ENCODE measurements at places on chromosomes 11 and 22.

- no peak for DNase-seq
These were observed 439 bp downstream of the SNX32 start for GRCh38 chr11:65834202-65834601.

DNA sequence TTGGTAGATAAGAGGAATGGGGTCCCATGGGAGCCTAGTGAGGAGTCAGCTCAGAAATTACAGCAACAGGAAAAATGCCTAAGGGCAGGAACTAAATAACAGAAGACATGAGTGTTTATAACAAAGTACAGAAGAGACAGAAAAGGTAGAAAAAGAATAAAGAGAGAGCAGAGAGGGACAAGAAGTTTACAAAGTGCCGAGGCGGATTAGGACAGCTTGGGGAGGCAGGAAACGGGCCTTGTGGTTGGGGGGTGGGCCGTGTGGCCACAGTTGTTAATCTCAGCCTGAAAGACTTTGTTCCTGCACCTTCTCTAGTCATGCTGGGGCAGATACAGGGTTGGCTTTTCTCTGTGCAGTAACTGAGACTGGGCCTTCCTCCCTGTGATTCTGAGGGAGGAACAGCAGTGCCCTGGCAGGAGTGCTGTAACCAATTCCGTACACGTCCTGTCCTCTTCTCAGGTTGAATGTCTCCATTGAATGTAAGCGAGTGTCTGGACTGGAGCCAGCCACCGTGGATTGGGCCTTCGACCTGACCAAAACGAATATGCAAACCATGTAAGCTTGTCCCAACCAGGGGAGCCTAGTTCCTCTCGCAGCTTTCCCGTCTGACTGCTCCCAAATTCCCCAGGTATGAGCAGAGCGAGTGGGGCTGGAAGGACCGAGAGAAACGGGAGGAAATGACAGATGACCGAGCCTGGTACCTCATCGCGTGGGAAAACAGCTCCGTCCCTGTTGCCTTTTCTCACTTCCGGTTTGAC is 13.2 kb downstream of the NAA40 start:
- DNase-seq, result no peak

- no peak for DNase-seq
These were observed 2.9 kb downstream of the SRPRA start for GRCh38 chr11:126265811-126266210.

- DNase-seq, result no peak
These were observed 9.6 kb downstream of the OR52K1 start for GRCh38 chr11:4491878-4492606.

DNA sequence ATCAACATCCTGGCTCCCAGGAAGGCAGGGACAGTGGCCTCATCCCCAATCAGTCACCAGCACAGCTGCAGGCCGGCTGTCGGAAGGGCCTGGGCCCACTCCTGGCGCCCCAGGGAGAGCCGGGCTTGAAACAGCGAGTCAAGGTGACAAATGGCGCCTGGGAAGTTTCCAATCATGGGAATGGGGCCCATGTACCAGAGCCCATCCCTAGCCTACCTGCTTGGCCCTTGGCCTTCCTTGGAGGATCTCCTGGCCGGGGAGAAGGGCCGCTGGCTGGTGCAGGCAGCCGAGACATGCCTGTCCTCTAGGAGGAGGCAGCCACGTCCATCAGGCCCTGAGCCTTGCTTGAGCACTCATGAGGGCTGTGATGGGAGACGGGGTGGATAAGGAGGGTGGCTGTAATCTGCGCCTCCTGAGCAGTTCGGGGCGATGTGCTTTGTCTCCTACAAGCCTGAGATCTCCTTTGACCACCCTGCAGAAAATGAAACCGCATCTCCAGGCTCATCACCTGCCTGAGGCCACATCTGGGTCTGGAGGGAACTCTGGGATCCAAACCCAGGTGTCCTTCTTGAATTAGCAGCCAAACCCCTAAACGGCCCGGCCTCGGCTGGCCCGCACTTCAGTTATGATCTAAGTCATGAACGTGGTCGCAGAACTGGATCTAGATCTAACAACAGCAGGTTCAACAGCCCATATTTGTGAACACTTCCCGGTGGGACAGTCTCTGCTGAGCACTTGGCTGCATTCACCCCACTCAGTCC is 862.0 kb downstream of the TBC1D22A start:
- DNase-seq, result no peak

DNA sequence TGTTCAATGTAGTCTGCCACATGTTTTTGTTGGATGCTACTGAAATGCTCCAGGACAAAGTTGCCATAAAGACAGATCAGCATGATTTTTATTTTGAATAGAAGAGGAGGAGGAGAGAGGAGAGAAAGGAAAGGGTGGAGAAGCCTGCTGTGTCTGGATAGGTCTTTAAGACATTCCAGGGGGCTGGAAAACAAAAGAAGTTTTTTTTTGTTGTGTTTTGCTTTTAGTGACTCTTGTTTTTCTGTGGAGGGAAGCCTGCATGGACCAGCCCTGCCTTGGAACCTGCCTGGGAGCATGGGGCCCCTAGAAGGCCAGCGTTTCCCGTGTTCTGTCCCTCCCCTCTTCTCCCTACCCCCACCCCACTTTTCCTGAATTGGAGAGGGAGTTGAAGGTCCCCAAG is 2.3 kb downstream of the TSPAN18 start:
- no peak for DNase-seq

DNA sequence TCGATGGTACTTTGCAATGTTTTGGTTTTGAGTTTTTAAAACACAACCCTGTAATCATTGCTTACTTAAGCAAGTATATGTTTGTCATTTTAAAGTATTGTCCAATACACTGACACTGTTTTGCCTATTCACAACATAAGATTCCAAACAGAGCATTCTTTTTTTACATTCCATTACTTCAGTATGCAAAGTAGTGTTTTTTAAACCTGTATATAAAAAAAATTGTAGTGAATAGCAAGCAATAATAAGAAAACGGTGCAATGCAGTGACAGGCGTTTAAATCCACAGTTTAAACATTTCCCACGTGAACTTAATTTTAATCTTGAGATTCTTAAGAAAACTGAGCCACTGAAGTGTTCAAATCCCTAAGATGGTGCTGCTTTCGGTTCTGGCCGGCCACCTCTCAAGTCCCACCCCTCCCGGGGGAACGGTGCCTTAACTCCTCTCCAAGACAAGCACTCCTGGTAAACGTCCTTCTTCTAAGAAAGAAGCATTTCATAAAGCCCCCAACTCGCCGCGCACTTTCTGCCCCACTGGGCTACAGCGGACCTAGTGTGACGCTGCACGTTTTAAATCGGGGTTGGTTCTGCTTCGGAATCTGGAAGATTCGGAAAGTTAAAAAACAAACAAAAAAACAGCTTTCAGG is 2.9 kb downstream of the PGR start:
- DNase-seq, result no peak

DNA sequence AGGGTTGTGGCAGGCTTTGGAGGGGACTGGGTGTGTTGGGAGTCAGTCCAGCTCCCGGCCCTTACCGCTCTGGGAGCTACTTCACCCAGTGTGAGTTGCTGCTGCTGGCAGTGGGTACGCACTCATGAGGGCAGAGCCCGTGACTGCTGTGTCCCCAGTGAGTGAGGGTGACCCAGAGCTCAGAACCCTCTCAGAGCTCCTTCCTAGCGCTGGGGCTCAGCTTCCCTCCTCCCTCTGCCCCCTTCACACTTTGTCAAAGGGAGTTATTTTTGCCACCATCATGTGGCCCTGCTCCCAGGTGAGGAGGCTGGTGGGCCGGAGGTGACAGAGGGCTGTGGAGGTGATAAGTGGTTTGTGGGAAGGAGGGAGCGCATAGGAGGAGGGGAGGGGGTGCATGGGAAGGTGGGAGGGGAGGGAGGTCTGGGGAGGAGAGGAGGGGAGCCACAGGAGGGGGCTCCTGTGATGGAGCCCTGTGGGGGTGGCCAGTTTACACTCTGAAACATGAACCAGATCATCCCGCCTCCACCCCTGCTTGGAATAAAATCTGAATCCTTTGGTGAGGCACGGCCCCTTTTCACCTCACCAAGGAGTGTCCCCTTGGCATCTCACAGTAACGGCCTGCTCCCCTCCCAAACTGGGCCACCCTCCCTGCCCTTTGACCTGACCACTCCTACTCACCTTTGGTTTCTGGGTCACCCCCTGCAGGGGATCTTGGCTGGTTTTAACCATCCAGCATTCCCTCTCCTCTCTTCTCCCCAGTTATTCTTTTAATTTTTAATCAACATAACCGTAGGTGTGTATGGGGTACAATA is 9.9 kb downstream of the NDUFV1 start:
- DNase-seq, result no peak

- DNase-seq, result no peak
These were observed 47.5 kb downstream of the IRAG1 start for GRCh38 chr11:10646005-10646404.

DNA sequence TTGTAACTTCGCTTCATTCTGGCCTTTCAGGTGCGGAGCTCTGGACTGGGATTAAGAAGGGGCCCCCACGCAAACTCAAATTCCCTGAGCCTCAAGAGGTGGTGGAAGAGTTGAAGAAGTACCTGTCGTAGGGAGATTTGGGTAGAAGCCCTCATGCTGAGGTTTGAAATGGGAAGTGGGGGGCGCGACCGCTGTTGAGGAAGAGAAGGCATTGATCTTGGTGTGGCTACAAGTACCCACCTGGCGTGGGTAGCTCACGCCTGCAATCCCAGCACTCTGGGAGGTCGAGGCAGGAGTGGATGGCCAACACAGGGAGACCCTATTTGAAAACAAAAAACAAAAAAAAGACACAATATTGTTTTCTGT is 779 bp downstream of the SELENOH start:
- DNase-seq, result no peak

- no peak for DNase-seq
These were observed 17.3 kb downstream of the TRPM5 start for GRCh38 chr11:2426826-2427521.

GRCh38 chr11:45934580-45935318 is 12.3 kb downstream of the LARGE2 start:
- no peak for DNase-seq

DNA sequence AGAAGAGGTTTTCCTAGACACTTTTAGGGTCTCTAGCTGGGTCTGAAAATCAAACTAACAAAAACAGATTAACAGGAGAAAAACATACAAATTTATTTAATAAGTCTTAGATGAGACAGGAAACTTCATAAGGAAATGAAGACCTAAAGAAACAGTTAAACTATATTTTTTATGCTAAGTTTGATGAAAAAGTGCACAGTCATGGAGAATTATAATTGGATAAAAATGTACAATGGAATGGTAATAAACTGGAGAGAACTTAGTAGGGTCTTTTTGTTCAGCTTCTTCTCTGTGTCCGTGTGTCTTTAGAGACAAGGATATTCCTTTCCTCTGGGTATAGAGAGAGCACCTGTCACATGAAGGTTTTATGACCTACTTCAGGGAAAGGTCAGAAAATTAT is 323.4 kb downstream of the RAB38 start:
- DNase-seq, result no peak

DNA sequence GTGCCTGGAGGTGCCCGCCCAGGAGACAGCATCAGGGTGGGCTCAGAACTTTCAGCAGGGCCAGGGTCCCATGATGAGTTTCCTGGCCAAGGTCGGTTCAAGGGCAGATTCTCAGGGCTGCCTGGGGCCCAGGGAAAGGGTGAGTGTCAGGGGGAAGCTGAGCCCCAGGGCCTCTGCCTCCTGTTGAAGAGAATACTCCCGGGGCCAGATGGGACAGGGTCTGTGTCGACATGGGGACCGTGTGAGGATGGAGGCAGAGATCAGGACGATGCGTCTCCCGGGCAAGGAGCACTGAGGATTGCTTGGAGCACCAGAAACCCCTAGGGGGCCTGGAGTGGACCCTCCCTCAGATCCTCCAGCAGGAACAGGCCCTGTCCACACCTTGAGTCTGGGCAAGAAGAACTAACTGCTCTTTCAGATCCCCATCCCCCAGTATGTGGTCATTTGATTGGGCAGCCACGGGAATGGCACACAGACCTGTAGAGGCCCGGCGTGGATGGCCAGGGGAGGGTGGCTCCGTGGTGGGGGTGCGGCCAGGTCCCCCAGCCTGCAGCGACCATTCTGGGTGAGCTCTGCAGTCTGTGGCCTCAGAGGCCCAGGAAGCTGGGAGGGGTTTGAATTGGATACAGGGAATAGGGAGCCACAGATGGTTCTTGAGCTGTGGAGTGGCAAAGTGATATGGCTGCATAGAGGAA is 1078.7 kb downstream of the BRD1 start:
- no peak for DNase-seq

DNA sequence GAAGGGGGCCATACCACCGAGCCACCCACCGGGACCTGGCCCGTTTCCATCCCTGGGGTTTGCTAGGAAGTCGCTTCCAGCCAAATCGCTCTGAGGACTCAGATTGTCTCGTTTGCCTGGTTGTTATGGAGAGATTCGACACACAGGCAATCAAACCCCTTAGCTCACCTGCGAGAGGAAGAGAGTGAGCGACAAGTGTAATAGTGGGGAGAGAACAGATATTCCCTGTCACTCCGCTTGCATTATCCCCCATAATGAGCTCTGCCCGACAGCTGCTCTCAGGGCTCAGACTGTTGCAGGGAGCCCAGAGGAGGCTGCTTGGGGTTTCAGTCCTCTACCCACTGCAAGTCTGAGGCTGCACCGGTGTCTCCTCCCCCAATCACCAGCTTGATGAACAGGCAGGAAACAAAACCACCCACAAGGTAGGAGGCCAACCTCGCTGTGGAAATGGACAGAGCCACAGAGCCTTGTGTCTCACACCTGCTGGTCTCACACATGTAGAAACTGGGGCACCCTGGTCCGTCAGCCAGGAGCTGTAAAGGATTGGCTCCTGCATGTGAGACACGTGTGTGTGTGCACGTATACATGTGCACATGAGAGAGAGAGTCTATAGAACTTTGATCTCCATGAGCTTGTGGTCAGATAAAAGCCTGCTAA is 351.1 kb downstream of the BUD13 start:
- no peak for DNase-seq

GRCh38 chr11:2319791-2320472 is 18.1 kb downstream of the TSPAN32 start:
- DNase-seq, result no peak

GRCh38 chr11:22787055-22787454 is 42.5 kb downstream of the SVIP start:
- no peak for DNase-seq

DNA sequence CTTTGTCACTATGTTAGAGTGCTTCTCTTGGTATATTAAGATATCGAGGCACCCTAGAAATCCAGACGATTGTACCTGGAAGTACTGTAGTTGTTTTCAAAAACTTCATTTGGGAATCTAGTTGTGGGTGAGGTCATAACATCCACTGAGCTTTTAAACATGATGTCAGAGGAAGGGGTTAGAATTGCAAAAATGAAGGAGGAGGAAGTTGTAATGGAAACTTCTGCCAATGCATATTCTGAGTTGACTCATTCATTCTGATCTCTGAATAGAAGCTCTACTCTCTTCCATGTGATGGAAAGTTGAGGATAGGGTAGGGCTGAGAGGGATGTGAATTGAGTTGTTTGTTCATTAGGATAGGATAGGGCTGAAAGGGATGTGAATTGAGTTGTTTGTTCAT is 7.7 kb downstream of the CD44 start:
- no peak for DNase-seq

- DNase-seq, result no peak
These were observed 70.6 kb downstream of the ADM start for GRCh38 chr11:10375280-10375971.
